Pons (tissue), 1 donor: ENCODE measurements at places on chromosomes 4 and X.
A peak's percentile ranks its signal among the peaks of the same experiment; 100 is the strongest.

DNA sequence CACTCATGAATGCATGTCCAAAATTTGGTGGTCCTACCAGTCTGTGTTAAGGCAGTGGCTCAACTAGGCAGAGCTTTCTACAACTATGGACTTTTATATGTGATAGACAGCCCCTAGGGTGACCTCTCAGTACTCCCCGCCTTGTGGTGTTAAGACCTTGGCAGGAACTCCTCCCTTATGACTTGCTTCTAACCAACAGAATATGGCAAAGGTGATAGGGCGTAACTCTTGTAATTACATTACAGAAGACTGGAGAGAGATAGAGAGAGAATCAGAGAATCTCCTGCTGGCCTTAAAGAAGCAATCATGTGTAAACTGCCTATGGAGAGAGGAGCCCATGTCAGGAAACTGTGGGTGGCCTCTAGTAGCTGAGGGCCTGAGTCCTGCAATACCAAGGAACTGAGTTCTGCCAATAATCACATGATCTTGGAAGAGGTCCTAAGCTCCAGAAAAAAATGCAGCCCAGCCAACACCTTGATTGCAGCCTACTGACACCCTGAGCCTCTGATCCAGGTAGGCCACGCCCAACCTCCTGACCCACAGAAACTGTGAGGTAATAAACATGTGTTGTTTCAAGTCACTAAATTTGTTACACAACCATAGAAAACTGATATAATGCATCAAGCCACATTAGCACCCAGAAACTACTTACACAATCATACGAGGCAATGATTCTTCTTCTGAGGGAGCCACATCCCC is 68.9 kb downstream of the INPP4B start:
- DNase-seq = no peak

DNA sequence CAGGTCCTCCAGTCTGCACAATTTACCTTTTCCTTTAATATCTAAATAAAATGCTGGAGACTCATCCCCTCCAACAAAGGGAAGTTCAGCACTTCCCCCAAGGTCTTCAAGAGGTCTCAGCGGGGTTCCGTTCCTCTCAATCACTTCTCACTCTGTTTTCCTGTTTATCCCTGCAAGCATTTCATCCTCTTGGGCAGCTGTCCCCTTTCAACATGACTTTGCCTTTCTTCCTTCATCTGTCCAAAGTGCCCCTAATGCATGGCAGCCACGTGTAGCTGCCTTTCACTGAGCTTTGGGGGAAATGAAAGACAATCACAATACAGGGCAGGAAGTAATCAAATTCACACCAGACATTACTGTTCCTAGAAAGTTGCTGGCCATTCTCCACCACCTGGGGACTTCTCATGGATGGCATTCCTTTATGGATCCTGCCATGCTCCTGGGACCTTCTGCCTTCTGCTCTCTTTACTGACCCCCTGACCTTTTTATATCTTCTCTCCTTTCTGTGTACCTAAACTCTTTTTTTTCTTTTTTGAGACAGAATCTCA is 79.7 kb upstream of the USP9X start:
- peak; percentile 40 for DNase-seq

- no peak for DNase-seq
These were observed 120.3 kb upstream of the PRKG2 start for GRCh38 chr4:81335122-81335912.

DNA sequence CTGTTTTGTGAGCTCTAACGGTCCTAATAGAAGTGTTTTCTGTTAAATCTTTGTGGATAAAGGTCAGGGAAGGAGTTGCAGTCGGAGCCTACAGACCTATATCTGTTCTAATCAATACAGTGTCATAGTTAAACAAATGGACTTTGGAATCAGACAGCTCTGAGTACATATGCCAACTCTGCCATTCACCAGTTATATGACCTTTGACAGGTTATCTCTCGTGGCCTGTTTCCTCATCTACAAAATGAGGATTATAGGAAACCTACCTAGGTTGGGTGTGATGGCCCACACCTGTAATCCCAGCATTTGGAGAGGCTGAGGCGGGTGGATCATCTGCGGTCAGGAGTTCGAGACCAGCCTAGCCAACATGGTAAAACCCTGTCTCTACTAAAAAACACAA is 89.7 kb downstream of the MID1IP1 start:
- no peak for DNase-seq

DNA sequence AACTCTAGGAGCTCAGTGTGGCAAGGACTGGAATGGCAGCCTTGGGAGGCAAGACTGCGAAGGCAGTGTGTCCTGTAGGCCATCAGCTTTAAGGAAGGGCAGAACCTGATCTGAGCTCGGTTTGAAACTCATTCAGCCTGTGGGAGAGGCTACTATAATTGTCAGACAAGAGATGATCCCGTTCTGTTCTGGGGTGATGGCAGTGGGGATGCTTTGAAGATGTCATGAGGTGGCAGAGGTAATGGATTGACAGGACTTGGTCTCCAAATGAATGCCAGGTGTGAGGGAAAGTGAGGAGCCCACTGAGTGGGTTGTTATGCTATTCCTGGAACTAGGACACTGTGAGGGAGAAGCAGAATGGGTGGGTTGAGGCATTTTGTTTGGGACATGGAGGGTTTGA is 144.9 kb downstream of the PJA1 start:
- DNase-seq = no peak

DNA sequence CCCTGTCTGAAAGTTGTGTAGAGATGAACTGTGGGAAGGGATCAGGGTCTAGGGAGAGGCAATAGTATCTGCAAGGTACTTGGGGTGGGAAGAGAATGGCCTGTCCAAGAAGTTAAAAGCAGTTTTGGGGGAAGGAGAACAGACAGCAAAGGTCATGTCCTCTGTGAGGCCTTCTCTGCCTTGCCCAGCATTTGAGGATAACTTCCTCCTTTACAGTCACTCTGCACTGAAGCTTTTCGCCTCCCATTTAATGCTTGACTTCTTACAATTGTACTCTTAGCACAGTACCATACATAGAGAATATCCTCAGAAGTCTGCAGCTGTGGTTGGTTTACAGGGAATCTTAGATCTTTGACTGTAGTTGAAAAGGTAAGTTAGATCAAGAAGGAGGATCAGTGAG is 121.8 kb upstream of the AP1S2 start:
- no peak for DNase-seq

GRCh38 chr4:1501754-1502500 is 95.7 kb upstream of the NKX1-1 start:
- DNase-seq = no peak

DNA sequence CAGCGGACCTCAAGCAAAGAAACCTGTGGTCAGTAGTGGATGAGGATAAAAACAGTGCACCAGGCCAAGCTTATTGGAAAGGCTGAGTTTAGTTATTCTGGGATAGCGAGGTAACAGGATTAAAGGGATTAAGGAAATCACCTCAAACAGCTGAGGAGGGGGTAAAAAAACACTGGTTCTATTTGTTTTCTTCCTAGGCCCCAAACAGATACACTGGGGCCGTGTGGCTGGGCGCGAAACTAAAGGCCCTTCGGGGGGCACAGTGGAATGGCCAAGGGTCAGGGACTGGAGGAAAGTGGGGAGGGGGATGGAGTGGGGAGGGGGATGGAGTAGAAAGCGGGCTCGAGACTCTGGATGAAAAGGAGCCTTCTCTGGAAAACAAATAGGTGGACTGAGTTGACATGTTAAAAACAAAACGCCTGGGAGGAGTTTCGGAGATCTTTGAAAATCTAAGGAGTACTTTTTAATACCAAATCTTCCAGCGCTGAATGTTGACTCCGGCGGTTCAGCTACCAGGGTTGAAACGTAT is 2.9 kb downstream of the SOX3 start:
- DNase-seq = no peak

- DNase-seq = no peak
These were observed 484.5 kb downstream of the IL1RAPL1 start for GRCh38 chrX:29071525-29072320.

GRCh38 chrX:110584083-110584482 is 211.5 kb downstream of the CHRDL1 start:
- no peak for DNase-seq

DNA sequence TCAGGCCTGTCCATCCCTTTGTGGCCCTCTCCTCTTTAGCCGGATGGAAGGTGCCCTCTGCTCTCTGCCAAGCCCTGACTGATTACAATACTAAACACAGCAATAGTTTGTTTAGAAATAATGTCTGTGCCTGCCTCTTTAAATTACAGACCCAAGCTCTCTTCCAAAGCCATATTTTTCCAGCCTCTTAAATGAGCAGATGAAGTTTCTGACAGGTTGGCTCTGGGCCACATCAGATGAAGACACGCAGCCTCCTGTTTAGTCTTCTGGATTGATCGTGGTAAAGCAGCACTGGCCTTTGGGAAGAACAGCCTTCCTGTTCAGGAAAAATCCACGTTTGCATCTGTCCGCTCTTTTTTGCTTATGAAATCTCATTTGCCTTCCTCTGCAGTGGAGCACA is 133.6 kb downstream of the CPE start:
- no peak for DNase-seq

- no peak for DNase-seq
These were observed 92.0 kb downstream of the TMEM144 start for GRCh38 chr4:158302076-158302866.

GRCh38 chrX:86023811-86024210 is 23.5 kb downstream of the CHM start:
- no peak for DNase-seq

- peak; percentile 15 for DNase-seq
These were observed 7.7 kb downstream of the OCIAD2 start for GRCh38 chr4:48898733-48899431.

- no peak for DNase-seq
These were observed 395.9 kb upstream of the HS3ST1 start for GRCh38 chr4:11824566-11824965.

DNA sequence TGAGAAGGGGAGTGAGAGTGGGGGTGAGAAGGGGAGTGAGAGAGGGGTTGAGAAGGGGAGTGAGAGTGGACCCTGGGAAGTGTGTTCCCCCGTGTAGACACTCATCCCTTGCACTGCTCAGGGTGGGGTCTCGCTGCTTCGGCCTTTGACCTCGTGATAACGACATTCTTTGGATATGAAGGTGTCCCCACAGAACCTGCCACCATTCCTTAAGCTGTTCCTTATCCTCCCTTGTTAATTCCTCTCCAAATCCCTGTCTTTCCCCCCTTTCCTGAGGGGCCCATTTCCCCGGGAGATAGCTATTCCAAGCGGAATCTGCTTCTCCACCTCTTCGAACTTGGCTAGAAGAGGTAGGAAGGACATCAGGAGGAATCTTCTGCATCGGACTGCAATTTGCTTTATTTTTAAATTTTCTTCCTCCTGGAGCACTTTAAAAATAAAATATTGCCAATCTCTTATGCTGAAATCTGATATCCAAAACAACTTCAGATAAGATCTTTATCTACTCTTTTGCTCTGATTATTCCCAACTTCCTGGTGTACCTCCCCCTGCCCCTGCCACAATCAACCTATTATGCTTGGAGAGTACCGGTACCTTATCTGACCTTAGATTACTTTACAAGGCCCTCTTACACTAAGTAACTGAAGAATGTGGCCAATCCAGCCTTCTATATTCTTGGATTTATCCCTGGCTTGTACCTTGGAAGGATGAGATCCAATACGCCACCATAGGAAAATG is 15.6 kb downstream of the TRIML1 start:
- no peak for DNase-seq

GRCh38 chr4:119106036-119107000 is 29.3 kb upstream of the MYOZ2 start:
- no peak for DNase-seq

- no peak for DNase-seq
These were observed 56.4 kb downstream of the C4orf51 start for GRCh38 chr4:145736241-145736831.

- DNase-seq = no peak
These were observed 55.6 kb upstream of the TADA2B start for GRCh38 chr4:6987588-6987961.

DNA sequence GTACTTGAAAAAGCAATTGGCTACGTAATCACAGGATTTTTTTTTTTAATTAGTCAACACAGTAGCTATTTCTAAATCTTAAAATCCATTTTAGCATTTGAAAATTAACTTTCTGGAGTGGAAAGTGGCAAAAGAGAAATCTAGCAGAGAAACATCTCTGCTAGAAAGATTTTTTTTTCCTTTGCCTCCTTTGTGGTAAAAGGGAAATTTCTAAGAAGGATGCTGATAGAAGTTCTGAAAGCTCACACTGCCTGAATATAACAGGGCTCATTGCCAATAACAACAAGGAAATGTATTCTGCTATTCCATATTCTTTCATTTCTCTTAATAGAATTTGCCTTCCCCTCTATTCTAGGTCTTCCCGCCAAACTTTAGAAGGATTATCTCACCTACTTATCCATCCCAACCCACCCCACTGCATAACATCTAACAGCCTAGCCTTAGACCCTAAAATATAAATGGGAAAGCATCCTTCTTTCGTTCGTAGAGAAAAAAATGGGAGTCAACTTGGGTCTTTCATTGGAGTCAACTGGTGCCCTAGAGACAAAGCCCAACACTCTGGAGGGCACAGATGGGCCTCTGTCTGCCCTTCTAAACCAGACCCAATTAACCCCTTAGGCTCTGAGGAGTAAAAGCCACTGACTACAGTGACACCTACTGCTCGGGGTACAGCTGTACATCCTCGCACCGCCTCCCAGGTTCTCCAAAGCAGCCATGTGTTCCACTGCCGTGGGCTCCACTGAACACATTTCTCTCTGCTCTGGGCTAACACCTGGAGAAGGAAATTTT is 103.9 kb downstream of the MAML3 start:
- peak; percentile 63 for DNase-seq

DNA sequence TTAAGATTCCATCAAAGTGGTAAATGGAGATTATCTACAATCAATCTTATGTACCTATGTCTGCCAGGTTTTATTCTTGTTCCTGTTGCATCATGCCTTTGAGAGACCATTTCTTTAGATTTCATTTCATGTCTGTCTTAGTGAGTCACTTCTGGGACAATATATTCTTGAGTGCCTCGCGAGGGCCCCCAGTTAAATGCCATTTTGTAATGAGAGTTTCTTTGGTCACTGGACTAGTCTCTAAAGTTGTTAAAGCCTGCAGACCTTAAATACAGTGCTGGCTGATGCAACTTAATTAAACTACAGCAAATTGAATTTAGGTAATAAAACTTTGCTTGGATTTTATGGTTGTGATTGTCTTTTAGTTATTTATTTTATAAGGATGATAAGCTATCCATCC is 87.2 kb upstream of the PITX2 start:
- no peak for DNase-seq
